T-helper 17 cell (primary cell): ENCODE measurements at places on chromosomes 13 and 19.
A peak's percentile ranks its signal among the peaks of the same experiment; 100 is the strongest.

DNA sequence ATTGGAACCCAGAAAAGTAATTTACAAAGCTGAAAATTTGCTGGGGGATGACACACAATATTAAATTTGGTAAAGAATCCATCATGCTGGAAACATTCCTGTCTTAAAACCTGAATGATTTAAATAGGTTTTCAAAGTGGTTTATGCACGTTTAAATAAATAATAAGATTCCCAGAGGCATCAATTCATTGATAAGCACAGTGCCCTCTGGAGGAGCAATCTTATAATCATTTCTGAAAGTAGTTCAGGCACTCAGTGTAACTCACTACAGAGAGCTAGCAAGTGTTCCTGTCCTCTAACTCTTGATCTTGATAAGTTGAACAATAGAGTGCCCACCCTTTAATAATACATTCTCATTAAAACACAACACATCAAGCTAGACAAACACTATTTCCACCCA is 43.5 kb upstream of the SHISA2 start:
- DNase-seq = no peak

- DNase-seq = no peak
These were observed 383.1 kb upstream of the GPC6 start for GRCh38 chr13:92843549-92843948.

DNA sequence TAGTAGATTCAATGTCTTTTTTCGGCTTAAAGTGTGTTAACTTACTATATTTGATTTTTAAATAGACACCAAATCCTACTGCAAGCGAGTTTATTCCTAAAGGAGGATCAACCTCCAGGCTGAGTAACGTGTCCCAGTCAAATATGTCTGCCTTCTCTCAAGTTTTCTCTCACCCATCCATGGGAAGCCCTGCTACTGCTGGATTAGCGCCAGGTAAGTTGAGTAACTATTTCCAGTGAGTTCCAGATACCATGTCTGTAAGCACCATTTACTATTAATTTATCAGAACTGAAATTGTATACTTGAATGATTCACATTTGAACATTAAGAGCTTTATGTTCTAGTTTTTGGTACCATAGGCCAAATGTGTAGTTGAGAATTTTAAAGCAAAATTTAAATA is 81.8 kb downstream of the PAN3 start:
- DNase-seq = no peak

- no peak for DNase-seq
These were observed 733.7 kb upstream of the ATXN8OS start for GRCh38 chr13:69373747-69374425.

DNA sequence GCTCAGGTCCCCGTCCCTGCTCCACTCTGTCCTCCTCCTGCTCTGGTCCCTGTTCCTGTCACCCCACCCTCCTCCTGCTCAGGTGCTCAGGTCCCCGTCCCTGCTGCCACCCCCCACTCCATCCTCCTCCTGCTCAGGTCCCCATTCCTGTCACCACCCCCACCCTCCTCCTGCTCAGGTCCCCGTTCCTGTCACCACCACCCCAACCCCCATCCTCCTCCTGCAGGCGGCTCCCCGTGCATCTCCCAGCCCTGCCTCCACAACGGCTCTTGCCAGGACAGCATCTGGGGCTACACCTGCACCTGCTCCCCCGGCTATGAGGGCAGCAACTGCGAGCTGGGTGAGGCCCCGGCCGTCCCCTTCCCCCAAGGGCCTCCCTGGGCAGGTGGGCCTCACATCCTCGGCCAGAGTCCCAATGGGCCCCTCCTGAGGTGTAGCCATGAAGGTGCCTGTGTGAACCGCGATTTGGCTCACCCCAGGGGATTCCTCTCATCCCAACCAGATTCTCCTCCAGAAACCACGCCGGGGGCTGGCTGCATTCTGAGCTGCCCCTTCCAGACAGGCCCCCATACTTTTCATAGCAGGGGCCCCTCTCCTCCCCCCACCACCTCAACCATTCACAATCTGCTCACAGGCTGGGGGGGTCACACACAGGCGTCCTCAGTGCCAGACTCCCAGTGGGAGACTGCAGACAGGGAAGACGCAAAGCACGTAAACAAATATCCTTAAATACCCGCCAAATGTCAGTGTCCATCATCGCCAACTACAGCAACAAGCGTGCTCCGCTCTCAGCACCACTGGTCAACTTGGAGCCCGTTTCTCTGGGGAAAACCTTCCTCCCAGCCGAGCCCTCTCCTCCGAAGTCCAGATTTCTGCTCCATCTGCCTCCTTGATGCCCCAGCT is 4.6 kb downstream of the PROZ start:
- DNase-seq = no peak

DNA sequence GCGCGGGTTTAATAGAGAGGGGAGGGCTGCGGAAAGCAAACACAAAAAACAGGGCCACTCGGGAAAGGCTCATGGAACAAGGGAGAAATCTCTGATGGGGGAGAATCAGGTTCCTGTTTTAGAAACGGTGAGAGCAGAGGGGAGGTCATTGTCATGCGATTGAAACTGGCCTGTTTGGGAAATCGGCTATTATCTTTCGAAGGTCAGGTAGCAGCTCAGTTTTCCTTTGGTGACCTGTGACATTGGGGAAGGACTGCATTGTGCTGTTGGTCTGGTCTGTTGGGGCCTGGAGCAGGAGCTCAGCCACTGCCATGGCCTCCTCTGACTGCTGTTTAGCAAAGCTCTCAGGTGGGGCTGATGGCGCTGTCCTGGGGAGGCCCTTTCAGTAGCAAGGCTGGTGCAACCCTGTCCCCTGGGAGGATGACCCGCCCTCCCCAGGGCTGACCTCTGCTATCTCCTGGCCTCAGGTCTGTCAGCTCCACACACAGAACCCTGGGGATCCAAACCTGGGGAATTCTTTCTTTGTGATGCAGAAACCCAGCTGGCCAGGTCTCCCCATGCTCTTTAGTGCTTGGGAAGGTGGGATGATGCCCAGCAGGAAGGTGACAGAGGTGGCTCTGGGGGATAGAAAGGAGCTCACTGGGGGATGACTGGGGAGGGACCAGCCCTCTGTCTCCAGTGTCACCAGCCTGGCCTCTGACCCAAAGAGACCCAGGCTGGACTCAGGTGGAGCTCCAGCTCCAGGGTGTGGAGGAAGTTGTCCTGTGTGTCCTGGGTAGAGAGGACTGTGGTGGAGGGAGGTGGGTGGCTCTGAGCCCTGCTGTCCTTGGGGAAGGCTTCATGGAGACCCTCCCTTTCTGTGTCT is 21.2 kb upstream of the CD177 start:
- DNase-seq = no peak

GRCh38 chr19:39949026-39949747 is 14.8 kb upstream of the FCGBP start:
- no peak for DNase-seq

DNA sequence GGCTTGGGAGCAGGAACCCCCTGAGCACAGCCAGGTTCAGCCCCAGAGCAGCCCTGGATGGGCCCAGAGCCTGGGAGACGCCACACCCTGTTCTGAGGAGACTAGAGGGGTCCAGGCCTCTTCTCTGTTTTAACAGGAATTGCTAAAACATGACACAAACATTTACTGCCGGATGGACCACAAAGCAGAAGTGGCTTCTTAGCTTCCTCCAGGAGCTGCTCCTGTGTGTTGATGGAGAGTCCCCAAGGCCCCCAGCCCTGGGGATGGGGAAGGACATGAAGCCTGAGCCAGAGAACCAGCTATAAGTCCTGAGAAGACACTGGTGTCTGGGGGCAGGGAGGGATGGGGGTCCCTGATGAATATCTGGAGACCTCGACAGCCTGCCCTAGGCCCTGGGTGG is 14.6 kb downstream of the CEACAM3 start:
- no peak for DNase-seq

- no peak for DNase-seq
These were observed 574 bp downstream of the SH3GL1 start for GRCh38 chr19:4399812-4400134.

- no peak for DNase-seq
These were observed 21.0 kb downstream of the NFIX start for GRCh38 chr19:13016245-13016627.

DNA sequence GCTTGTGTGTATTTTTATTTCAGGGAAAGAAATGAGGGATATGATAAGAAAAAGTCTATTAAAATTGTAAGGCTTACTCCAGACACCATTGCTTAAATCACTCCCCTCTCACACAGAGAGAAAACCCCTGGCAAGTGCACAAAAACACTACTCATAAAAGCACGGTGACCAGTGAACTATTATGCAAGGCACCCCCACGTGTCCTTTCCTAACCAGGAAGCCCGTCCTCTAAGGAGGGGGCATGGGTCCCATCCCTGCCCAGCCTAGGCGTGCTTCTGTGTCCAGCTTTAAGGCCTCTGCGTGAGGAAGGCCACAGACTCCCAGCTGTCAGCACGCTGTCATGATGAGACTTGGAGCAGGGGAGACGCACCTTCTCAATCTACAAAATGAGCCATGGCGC is 83.5 kb downstream of the SLC7A1 start:
- no peak for DNase-seq

- DNase-seq = peak; percentile 86
These were observed at the start of gene CLASRP for GRCh38 chr19:45038931-45039893. TSS of gene CLASRP (plus strand) at chr19:45039045. CDS start at chr19:45040213, 1,168 bp downstream.
